LHCN-M2 (cell line): ENCODE measurements at places on chromosomes 7 and 10. TPM values are rescaled to one million over a fixed set of nuclear protein-coding genes. Genes with fewer than 3 reads are reported as not detected.

DNA sequence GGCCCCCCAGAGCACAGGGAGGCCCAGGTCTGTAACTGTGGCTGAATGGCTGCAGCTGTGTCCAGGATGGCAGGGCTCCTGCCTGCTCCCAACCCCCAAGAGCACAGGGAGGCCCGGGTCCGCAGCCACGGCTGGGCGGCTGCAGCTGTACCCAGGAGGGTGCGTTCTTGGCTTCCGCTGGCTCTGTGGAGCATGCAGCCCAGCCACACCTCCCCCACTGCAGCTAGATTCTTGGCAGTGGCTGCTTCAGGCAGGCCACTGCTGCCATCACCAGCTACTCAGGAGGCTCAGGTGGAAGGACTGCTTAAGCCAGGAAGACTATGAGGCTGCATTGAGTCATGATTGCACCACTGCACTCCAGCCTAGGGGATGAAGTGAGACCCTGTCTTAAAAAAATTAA, 27.9 kb downstream of the C7orf25 start:
- no peak for DNase-seq

DNA sequence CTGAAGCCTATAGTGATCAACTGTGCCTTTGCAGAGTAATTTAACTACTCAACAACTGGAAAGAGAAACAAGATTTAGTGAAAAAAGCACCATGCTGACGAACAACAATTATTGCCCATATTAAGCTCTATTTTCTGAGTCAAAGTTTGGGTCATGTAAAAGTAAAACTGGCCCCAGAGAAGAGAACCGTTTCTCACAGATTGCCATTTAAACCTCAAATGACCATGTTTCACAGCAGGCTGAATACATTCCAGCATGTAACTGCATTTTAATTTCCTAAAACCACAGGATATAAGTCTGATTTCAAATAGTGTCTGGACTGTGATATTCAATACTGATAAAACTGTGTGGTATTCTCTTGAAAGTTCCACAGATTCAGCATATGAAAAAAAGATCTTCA, 140.7 kb downstream of the ATE1 start:
- DNase-seq = no peak

FAM180A gene
- 3.7 and 4.1 TPM in 2 replicates for total RNA-seq

GRCh38 chr7:30887464-30887872, 24.2 kb upstream of the AQP1 start:
- no peak for DNase-seq

GSTO2 gene
- 0.38 and 0.46 TPM in 2 replicates for total RNA-seq

ARHGEF35 gene
- 0.13 and 0.46 TPM in 2 replicates for total RNA-seq

USP54 gene
- 19.2 and 43.2 TPM in 2 replicates for total RNA-seq

STK31 gene
- total RNA-seq = not detected in 2 replicates

TRIM73 gene
- total RNA-seq = 0.29 and 0.83 TPM in 2 replicates

DNA sequence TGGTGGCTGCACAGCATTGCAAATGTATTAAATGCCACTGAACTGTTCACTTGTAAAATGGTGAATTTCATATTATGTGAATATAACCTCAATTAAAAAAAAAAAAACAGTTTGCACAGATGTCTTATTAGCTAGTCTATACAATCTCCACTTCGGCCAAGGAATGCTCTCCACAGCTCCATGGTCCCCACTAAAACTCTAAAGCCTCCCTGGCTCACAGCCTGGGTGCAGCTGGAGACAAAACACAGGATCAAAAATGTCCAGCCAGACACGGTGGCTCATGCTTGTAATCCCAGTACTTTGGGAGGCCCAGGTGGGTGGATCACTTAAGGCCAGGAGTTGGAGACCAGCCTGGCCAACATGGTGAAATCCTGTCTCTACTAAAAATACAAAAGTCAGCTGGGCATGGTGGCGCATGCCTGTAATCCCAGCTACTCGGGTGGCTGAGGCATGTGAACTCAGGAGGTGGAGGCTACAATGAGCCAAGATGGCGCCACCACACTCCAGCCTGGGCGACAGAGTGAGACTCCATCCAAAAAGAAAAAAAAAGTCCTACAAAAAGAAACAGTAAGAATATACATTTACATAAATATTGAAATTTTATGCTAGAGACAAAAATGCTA, 66.0 kb downstream of the SRPK2 start:
- DNase-seq = no peak
